Body of pancreas (tissue), 4 donors: ENCODE measurements at places on chromosomes 16 and 17. TPM values are rescaled to one million over a fixed set of nuclear protein-coding genes. Genes with fewer than 3 reads are reported as not detected.

Gene SLC52A1
- not detected for total RNA-seq

Gene HBZ
- not detected for total RNA-seq

DNA sequence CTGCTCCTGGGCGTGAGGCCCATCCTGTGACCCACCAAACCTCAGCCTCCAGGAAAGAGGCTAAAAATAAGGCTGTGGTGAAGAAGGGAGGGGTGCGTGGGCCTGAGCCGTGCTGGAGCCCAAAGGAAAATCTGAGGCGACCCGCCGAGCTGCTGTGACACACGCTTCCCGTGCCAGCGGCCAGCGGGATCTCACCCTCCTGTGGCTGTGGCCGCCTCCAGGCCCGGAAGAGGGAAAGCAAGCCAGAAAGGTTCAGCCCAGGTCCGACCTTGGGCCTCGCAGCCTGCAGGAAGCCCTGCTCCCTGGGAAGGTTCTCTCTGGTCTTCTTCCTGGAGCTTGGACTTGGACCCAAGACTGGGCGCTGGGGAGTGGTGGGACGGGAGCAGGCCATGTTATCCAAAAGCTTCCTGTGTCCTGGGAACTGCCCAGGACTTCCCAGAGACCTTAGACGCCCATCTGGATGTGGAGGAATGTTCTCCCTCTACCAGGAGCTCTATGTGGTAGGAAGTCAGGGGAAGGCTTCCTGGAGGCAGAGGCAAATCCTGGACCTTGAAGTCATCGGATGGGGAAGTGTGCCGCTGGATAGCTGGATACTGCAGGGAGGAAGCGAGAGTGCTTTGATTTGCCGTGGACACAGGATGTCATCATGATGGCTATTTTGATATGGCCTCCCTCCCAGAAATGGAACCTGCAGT is 11.4 kb downstream of the SPNS2 start:
- H3K4me1 ChIP-seq: peaks cover 91% of the 10 kb centered on the region
- peak; percentile 39 for DNase-seq

DNA sequence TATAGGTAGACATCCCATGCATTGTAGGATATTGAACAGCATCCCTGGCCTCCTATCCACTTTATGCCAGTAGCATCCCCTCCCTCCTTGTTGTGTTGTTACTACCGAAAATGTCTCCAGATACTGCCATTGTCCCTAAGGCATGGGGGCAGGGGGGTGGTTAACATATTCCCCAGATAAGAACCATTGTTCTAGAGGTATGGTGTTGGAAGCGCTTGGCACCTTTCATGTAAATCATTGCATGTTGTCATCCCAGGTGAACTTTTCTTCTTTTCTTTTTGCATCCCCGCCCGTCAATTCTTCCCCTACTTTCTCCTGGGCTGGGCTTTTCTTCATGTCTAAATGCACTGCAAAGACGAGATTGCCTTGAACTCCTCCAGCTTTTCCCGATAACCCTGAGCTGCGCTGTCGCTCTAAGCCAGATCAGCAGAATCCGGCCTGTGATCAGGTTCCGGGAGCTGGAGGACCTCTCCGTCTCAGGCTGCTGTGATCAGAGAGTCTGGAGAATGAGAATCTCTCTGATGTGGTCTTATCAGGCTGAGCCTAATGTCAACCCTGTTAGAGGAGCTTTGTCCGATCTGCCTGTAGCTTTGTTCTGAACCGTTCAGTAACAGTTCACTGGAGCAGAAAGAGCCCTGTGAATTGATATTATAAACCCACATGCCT is 76.2 kb downstream of the RBFOX1 start:
- DNase-seq: no peak
- no peak overlapping the region for H3K4me3 ChIP-seq
- H3K4me1 ChIP-seq: no peaks in the 10 kb centered on the region
- no peaks in the 10 kb centered on the region for H3K27me3 ChIP-seq
- no peaks in the 10 kb centered on the region for H3K36me3 ChIP-seq
- no peak overlapping the region for H3K27ac ChIP-seq
